ENCODE measurements at places on chromosomes 16 and 17. TPM values are rescaled to one million over a fixed set of nuclear protein-coding genes. Genes with fewer than 3 reads are reported as not detected.

The KRT222 gene
- 0.18 TPM for total RNA-seq

The KRTAP9-4 gene
- total RNA-seq, result not detected

The TBX4 gene
- total RNA-seq, result not detected

The MSLN gene
- 0.31 TPM for total RNA-seq

The RILP gene
- 6.0 TPM for total RNA-seq

The ITFG1 gene
- 18.0 TPM for total RNA-seq

The ALG1 gene
- total RNA-seq, result 36.2 TPM

- no peaks in the 10 kb centered on the region for H3K27me3 ChIP-seq
- peak overlapping the region; percentile 99 for H3K4me3 ChIP-seq
- H3K27ac ChIP-seq, result no peak overlapping the region
- DNase-seq, result no peak
- peaks cover 4% of the 10 kb centered on the region for H3K4me1 ChIP-seq
These were observed 618 bp downstream of the GGA3 start for GRCh38 chr17:75260641-75261335.

DNA sequence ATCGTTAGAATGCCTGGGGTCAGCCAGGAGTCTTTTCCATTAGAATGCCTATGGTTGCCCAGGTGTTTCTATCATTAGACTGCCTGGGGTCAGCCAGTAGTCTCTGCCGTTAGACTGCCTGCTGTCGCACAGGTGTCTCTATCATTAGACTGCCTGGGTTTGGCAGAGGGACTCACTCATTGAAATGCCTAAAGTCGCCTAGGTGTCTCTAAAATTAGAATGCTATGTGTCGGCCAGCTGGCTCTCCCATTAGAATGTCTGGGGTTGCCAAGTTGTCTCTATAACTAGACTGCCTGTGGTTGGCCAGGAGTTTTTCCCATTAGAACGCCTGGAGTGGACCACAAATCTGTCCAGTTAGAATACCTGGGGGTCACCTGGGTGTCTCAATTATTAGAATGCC is 2266.5 kb downstream of the TP53TG3F start:
- no peaks in the 10 kb centered on the region for H3K27me3 ChIP-seq
- no peaks in the 10 kb centered on the region for H3K4me1 ChIP-seq
- H3K27ac ChIP-seq, result no peak overlapping the region
- H3K36me3 ChIP-seq, result peaks cover 32% of the 10 kb centered on the region
- no peak overlapping the region for H3K4me3 ChIP-seq

DNA sequence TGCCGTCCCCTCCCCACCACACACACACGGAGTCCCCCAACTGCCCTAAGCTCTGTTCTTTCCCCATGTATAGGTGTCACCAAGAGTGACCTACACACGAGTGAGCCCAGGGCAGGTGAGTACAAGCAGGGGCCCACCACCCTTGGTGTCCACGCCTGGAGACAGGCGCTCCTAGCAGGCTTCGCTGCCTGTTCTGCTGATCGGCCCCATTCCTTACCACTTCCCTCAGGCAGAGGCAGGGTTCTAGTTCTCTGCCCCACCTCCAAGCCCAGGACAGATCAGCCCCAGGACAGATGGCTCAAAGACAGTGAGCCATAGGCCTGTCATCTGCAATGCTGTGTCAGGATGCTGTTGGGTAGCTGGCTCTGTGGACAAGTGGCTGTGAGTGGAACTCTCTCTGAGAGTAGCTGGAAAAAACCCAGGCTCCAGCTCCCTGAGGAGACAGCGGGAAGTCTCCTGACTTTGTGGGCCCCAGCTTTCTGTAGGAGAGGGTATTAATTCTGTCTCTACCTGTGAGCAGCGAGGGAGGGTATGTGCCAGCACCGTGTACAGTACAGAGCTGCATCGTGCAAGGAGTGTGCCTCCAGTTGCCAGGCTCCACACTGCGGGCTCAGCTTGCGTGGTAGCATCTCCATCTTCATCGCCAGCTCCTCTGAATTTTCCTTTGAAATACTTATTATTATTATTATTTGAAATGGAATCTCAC is 897 bp downstream of the TP53I13 start:
- H3K4me3 ChIP-seq, result peak overlapping the region; percentile 75
- H3K4me1 ChIP-seq, result no peaks in the 10 kb centered on the region
- H3K27ac ChIP-seq, result no peak overlapping the region

DNA sequence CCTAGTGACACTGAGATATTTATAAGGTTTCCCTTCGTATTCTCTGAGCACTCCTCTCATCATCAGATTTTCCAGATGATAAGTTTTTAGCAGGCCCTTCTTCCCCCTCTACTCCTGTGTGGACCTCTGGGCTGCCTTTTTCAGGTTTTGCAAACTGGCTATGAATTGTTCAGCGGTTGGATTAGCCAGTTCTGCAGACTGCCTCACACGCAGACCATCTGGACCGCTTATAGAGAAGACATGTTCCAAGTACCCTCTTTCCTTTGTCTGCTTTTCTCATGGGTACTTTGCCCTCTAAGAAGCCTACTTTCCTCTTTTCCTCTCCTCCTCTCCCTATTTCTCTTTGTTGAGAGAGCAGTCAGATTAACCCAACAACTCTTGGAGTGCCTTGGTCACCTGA is 111.6 kb downstream of the GRIN2A start:
- H3K4me3 ChIP-seq, result no peak overlapping the region
- H3K4me1 ChIP-seq, result no peaks in the 10 kb centered on the region
- DNase-seq, result no peak
- H3K27ac ChIP-seq, result no peak overlapping the region
- H3K36me3 ChIP-seq, result no peaks in the 10 kb centered on the region
- H3K27me3 ChIP-seq, result no peaks in the 10 kb centered on the region

- no peak overlapping the region for H3K4me3 ChIP-seq
- no peaks in the 10 kb centered on the region for H3K27me3 ChIP-seq
- DNase-seq, result no peak
- H3K4me1 ChIP-seq, result no peaks in the 10 kb centered on the region
- H3K27ac ChIP-seq, result no peak overlapping the region
These were observed 1.8 kb upstream of the CLUAP1 start for GRCh38 chr16:3498988-3499387.

DNA sequence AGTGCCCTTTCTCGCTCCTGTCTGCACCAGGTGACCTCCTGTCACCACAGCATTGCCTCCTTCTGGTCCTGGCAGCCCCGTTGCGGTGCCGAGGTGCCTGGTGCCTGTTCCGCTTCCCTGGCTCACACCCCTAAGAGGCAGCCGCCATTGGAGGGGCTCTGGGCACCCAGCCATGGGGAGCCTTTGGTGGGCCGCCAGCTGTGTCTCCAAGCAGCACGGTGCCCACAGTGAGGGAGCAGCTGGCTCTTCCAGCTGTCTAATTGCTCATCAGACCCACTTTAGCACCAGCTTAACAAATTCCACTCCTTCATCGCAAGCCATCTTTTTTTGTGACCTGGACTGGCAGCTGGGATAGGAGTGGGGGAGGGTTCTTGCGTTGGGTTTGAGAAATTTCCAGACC is 276.1 kb downstream of the SNX29 start:
- H3K27ac ChIP-seq, result no peak overlapping the region
- H3K36me3 ChIP-seq, result no peaks in the 10 kb centered on the region
- DNase-seq, result no peak
- no peak overlapping the region for H3K4me3 ChIP-seq
- no peaks in the 10 kb centered on the region for H3K4me1 ChIP-seq

DNA sequence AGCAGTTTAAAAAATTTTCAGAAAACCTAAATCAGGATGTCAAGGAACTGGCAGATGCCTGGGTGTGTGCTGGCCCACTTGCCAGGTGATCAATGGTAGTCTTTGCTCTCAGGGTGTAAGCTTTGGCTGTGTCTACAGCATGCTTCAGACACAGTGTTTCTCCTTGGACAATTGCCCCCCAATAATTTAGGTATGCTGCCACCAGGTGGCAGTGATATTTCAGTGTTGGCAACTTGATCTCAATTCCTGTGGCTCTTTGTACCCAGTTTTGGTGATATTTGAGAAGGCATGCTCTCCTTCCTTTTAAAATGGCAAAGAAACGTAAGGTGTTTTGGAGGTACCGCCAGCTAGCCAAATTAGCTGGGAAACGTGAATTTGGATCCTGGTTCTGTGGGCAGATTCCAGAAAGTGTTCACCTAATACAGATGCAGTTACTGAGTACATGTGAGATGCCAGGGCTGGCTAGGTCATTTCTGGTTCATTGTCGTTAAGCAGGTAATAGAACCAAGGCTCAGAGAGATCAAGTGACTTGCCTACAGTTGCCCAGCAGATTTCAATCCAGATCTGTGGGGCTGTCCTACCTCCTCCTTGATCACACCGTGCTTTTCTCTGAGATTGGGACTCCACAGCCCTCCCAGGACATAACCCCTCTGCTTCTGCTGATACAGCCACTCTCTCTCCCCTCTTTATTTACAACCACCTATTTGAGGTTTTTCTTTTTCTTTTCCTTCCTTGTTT is 155.6 kb upstream of the PLCG2 start:
- no peaks in the 10 kb centered on the region for H3K36me3 ChIP-seq
- DNase-seq, result no peak
- no peaks in the 10 kb centered on the region for H3K4me1 ChIP-seq

GRCh38 chr17:68580236-68580770 is 20.9 kb downstream of the FAM20A start:
- no peak overlapping the region for H3K27ac ChIP-seq
- no peak overlapping the region for H3K4me3 ChIP-seq
- H3K27me3 ChIP-seq, result no peaks in the 10 kb centered on the region
- DNase-seq, result no peak
- H3K4me1 ChIP-seq, result no peaks in the 10 kb centered on the region

GRCh38 chr16:24253192-24253591 is 2.9 kb upstream of the CACNG3 start:
- no peak overlapping the region for H3K4me3 ChIP-seq
- H3K27ac ChIP-seq, result no peak overlapping the region
- DNase-seq, result peak; percentile 68
- H3K36me3 ChIP-seq, result no peaks in the 10 kb centered on the region

DNA sequence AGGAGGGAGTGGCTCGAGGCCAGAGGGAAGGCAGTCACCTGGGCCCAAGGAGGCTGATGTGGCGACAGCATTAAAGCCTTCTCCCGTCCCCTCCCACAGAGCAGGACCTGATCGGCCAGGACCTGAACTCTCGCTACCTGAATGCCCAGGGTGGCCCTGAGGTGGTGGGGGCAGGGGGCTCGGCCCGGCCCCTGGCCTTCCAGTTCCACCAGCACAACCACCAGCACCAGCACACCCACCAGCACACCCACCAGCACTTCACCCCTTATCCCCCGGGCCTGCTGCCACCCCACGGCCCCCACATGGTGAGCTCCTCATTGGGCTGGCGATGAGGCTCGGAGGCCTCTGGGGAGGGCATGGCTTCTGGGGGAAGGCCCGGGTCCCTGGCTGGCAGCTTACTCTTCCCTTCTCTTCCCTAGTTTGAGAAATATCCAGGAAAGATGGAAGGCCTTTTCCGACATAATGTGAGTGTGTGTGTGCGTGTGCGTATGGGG is 6.4 kb downstream of the FBRS start:
- H3K36me3 ChIP-seq, result peaks cover 27% of the 10 kb centered on the region
- H3K27me3 ChIP-seq, result peaks cover 16% of the 10 kb centered on the region
- H3K4me1 ChIP-seq, result no peaks in the 10 kb centered on the region

All from H9 (cell line).